Tongue (tissue), 3 donors: ENCODE measurements at places on chromosomes 13 and 19.

DNA sequence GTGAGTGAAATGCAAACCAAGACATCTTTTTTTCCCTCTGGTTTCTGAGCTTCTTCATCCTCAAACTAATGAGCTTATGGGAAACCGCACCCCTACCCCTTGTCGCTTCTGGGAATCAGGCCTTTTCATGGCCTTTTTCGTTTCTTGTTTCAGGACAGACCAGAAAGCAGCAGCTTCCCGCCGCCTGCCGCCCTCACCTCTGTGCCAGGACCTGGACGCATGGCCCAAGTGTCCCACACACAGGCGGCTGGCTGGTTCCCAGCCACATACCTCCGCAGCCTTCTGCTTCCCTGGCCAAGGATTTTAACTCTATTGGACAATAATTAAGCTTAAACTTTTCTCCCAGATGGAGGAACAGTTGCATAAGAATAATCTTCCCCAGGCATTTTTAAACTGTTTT is 114.1 kb upstream of the SLITRK1 start:
- no peak for DNase-seq

DNA sequence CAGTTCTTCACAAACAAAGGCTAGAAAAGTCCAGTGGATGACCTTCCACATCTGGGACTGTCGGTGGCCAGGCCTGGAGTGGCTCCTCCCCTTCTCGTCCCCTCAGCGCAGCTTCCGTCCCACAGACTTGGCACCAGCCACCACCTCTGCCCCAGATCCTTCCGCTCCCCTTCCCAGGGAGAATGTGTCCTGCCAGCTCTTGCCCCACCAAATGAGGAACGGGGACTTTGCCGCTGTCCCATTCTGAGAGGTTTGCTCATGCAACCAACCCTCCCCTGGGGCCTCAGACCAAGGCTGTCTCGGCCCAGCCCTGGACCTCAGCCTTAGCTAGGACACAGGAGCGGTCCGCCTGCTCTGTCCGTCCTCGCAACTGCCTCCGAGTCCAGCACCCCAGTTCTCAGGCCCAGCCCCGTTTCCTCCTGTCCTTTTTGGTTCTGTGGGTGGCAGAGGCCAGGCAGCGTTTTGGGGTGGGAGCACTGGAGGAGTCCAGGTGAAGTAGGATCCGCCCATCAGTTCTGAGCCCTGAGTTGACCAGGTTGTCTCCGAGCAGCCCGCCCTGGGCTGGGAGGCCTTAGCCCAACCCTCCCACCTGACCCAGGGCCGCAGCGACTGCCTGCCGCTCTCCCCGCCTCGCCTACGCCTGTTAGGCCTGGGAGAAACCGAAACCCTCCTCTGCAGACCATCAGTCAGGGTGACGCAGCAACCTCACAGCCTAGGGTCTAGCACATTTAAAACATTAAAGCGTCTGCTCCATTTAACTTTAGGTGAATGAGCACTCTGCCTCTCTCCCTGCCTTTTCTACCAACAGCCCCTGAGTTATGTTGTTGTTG is 284.3 kb downstream of the FOXO1 start:
- DNase-seq = no peak

DNA sequence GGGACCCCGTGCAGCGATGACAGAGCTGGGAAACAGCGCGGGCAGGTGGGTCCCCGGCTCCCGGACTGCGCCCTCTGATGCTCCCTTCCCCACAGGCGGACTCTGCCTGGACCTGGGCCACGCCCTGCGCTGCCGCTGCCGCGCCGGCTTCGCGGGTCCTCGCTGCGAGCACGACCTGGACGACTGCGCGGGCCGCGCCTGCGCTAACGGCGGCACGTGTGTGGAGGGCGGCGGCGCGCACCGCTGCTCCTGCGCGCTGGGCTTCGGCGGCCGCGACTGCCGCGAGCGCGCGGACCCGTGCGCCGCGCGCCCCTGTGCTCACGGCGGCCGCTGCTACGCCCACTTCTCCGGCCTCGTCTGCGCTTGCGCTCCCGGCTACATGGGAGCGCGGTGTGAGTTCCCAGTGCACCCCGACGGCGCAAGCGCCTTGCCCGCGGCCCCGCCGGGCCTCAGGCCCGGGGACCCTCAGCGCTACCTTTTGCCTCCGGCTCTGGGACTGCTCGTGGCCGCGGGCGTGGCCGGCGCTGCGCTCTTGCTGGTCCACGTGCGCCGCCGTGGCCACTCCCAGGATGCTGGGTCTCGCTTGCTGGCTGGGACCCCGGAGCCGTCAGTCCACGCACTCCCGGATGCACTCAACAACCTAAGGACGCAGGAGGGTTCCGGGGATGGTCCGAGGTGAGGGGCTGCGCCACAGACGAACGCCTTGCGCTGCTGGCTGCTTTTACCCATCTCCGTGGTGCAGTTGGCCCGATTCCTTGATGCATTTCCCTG is 7.8 kb upstream of the SELENOV start:
- peak; percentile 79 for DNase-seq

DNA sequence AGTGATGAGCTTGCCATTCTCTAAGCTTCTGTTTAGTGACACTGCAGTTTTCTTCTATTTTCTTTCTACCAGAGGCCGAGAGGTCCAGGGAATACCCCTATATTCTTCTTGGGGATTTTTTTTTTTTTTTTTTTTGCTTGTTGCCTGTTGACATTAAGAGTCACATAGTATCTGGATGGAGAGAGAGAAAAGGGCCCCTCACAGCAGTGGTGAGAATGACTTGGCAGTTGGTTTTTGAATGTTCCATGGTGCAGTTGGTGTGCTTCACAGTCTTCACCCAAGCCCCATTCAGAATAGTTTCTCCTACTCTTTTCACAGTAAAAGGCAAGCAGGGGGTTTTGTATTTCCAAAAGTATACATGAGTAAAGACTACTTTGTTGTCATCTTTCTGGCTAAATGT is 577.9 kb downstream of the LMO7 start:
- no peak for DNase-seq

GRCh38 chr13:110684388-110685056 is 21.4 kb downstream of the CARS2 start:
- no peak for DNase-seq

DNA sequence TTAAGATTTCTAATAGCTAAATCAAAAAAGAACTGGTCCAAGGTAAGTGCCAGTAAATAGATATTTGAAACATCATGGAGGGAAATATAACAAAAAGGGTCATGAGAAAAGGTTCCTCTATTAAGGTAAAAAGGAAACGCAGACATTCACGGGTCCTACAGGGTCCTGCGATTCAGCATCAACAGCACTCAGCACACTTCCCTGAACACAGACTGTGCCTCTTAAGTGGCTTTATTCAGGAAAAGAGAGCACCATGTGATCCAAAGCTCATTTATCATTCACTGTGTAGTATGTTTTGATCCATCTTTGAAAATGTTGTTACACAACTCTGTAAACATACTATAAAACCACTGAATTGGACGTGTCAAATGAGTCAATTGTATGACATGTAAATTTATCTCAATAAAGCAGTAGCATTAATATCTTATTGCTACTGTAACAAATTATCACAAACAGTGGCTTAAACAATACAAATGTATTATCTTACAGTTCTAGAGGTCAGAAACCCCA is 33.7 kb downstream of the CRYL1 start:
- no peak for DNase-seq

DNA sequence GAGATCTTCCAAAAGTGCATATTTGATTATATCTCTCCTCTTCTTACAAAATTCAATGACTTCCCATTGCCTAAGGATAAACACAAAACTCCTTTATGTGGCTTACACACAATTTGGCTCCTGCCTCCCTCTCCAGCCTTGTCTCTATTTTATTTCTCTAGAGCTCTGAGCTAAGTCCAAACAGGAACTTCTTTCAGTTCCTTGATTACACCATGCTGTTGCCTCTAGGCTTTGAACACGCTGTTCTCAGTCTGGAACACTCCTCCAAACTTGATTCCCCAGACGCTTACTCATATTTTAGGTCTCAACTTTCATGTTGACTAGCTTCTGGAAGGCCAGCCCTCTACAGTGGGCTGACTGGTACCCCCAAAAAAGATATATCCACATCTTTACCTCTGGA is 258.5 kb downstream of the COG6 start:
- no peak for DNase-seq

DNA sequence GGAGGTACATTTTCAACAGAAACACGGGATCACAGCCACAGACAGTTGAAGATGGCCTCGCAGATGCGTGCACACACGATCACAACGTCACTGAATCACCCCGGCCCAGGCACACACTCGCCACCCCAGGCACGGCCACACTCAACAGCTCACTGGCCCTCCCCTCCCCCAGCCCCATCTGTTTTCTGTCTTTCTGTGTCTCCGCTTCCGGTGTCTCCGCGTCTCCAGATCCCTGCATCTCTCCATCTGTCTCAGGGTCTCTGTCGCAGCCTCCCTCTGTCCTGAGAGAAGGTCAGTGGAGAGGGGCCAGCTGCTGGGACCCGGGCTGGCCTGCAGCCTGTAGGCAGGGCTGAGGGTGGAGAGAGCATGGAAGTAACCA is 3.8 kb upstream of the ATP1A3 start:
- no peak for DNase-seq

DNA sequence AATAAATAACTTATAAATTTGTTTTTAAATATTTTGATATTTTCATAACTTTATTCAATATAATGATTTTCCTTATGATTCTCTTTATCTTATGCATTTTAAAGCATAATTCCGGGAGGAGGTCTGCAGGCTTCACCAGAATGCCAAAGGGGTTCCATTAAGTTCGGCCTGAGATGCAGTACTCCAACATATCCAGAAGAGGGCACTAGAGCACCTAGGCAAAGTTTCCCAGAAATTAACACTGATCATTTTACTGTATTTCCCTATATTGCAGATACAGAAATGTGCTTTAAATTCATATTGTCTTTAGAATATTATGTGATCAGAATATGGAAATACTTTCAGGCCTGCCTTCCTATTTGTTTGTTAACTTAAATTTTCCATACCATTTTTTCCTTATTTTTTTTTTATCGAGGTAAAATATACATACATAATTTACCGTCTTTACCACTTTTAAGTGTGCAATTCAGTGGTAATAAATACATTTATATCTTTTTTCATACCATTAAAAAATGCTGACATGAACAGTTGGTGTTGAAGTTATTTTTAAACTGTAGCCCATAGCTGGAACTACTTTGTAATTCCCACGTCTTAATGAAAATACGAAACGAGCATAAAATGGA is 58.9 kb upstream of the TM9SF2 start:
- DNase-seq = peak; percentile 69

DNA sequence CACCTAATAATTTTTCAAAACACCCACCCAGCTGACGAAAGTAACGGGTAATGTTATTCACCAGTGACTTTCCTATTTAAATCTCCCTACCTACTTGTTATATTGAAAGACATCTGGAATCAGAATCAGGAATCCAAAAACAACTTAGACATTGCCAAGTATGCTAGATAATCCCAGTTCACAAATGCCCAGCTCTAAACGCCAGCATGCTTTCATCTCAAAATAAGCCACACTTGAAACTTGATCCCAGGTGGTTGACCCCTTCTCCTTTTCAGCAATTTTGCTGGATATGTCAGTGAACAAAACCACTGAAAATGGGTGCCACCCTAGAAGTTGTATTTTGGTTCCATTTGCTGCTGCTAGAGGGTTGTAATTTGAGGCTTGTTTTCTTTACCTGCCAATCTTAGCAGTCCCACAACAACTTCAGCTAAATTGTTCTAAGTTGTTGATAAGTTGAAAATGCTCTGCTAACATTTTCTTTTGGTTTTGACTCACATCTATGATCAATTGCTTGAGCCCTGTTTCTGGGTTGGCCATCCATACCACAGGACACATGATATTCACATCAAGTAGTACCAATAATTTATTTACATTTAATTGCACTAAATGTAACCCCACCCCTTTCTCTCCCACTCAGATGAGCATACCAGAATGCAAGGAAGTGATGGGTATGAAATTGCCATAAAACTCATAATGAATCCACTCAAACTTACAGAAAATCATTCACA is 66.4 kb downstream of the DCT start:
- no peak for DNase-seq

- DNase-seq = no peak
Observed at GRCh38 chr19:48982280-48982679, 10.8 kb downstream of the GYS1 start.

DNA sequence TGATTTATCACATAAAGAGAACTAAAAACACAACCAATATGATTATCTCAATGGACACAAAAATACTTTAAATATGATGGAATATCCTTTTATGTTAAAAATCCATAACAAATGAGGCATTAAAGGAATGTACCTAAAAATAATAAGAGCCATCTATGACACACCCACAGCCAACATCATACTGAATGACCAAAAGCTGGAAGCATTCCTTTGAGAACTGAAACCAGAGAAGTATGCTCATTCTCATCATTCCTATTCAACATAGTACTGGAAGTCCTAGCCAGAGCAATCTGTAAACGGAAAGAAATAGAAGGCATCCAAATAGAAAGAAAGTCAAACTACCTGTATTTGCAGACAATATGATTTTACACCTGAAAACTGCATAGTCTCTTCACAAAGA is 671.0 kb downstream of the SLITRK1 start:
- no peak for DNase-seq

DNA sequence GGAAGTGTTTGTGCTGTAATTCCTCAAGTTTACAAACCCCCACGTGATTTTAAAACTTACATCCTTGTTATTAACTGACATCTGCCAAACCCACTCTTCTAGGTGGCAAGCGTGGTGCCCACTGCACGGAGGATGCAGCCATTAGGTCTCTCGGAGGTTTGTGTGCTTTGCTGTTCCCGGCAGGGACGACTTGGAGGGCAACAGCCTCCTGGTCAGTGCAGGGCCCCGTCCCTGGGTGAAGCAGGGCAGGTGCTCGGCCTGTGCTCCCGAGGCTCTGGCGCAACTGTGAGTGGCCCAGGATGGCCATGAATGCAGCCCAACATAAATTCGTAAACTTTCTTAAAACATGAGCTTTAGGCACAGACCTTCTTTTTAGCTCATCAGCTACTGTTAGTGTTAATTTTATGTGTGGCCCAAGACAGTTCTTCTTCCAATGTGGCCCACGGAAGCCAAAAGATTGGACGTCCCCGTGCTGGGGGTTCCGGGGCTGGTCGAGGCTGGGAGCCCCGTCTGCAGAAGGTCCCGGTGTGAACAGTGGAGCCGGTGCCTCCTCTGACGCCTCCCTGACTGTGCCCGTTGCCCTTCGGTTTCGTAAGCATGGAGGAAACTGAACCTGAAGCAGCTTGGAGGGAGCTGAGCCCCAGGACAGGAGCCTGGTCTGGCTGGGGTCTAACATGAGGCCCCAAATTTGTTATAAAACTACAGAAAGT is 11.9 kb downstream of the GAS6 start:
- no peak for DNase-seq

DNA sequence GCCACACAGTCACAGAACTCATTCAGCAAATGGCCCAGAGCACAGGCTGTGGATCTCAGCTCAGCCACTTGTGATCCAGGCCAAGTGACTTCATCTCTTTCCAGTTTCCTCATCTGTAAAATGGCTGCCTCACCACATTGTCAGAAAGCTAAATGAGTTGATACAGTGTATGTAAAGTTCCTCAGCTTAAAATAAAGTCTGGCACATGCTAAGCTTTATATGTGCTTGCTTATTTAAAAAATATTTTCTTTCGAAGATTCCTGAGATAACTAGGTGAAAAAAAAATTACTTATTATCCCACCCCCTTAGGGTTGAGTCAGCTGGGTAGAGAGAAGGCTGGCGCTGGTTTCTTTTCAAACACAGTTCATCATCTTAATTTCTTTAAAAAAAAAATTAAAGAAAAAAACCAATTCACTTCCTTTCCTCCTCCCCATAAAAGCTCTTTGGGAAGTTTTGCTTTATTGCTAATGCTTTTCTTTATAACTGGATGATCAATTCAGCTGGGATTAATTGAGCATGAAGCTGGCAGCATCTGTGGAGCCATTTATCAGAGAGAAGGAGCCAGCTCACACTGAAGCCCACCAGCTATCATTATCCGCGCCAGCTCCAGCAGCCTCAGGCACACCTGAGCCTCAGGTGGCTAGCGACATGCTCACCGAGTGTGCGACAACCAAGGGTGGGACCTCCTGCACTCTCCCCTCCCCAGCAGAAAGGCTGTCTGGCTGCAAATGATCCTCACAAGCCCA is 354.9 kb downstream of the FOXO1 start:
- no peak for DNase-seq
